ENCODE measurements at places on chromosomes 11 and 22.

DNA sequence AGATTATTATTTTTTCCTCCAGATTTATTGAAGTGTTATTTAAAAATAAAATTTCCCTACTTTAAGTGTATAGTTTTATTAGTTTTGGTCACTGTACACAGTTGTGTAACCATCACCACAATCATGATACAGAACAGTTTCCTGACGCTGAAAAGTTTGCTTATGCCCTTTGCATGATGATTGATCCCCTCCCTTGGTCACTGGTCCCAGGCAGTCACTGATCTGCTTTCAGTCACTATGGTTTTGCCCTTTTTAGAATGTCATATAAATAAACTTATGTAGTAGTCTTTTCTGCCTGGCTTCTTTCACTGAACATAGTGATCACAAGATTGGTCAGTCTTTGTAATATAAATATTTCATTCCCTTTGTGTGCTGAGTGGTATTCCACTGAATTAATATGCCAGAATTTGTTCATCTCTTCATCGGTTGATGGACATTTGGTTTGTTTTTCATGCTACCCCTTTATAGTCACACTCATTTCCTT lies 140.6 kb downstream of the SWAP70 start:
- DNase-seq: no peak

DNA sequence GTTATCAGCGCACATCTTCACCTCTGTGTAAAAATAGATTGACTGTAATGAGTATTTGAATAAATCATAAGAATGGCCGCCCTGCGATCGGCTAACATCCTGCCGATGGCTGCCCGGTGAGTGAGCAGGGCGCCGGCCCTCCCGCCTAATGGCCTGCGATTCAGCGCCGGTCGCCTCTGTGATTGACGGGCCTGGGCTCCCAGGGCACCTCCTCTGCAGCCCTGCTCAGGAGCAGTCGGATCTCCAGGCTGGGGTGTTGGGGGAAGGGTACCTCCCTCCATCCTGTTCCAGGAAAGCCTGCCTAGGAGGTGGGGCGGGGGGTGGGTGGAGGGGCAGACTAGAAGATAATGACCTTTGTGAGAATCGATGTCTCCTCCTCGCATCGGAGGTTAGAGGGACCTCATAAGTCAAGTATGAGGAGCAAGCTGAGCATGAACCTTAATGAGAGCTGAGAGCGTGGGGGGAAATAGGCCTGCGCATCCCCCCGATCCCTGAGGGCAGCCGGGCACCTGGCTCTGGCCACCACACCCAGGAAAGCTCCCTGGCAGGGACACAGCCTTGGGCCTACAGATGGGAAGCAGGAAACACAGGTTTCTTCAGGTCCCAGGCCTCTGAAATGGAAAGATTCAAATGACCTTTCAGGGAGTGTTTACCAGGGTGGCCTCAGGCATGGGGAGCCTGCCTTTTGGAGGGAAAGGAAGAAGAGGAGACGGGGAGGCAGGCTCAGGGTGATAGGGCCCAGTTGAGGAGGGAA lies 71.7 kb downstream of the PKNOX2 start:
- DNase-seq: no peak

- DNase-seq: no peak
Measured at GRCh38 chr22:18133452-18133851, 16.5 kb upstream of the USP18 start.

GRCh38 chr11:74462631-74463030 lies 4.7 kb downstream of the KCNE3 start:
- no peak for DNase-seq

DNA sequence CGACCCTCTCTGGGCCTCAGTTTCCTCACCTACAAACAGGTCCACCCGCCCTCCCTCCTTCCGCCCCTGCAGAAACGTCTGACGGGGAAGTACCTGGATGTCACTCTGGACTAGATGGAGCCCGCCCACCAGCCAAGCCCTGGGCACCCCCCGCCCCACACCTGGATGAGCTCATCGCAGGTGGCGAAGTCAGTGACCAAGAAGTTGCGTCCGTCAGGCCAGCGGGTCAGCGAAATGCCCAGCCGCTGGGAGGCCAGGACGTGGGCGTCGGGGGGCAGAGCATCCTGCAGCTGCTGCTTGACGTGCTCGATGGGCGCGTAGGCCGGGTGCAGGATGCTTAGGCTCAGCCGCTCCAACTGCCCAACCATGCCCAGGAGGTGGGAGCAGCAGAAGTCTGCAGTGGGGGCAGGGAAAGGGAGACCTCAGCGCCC lies 897 bp downstream of the PNPLA5 start:
- no peak for DNase-seq

GRCh38 chr11:31763296-31763695 lies 47.8 kb downstream of the PAX6 start:
- DNase-seq: no peak

- DNase-seq: no peak
Measured at GRCh38 chr11:72378704-72379383, 55.5 kb downstream of the CLPB start.

DNA sequence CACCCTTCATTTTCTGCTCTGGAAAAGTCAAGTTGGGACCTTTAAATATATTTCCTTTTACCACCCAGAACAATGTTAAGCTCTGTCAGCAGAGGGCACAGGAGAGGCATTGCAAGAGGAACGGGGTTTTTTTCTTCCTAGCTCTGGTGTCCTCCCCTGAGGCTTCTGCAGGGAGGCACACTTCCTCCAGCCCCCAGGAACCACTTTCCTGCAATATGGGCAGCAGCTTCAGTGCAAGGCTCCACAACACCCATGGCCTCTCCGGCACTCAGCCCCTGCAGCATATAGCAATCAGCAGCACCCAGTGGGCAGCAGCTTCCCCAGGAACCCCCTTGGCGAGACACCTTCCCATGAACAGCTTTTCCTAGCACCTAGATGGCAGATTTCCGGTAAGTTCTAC lies 101.4 kb downstream of the SYT9 start:
- no peak for DNase-seq

GRCh38 chr11:78659326-78660270 lies 84.9 kb upstream of the NARS2 start:
- no peak for DNase-seq

DNA sequence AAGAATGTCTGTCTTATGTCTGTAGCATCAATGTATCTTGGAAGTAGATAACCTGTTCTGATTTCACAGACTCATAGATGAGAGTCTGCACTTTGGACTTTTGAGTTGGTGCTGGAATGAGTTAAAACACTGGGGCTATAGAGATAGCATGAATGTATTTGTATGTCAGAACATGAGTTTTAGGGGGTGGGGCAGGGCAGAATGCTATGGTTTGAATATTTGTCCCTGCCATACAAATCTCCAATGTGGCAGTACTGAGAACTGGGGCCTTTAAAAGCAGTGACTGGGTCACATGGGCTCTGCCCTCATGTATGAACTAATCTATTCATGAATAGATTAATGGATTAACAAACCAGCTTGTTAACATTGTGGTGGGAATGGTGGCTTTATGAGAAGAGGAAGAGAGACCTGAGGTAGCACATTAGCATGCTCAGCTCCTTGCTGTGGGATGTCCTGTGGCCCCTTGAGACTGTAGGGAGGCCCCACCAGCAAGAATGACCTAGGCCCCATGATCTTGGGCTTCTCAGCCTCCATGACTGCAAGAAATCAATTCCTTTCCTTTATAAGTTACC lies 15.5 kb upstream of the OR52K1 start:
- no peak for DNase-seq

GRCh38 chr11:126476266-126476924 lies 120.9 kb downstream of the ST3GAL4 start:
- DNase-seq: no peak

DNA sequence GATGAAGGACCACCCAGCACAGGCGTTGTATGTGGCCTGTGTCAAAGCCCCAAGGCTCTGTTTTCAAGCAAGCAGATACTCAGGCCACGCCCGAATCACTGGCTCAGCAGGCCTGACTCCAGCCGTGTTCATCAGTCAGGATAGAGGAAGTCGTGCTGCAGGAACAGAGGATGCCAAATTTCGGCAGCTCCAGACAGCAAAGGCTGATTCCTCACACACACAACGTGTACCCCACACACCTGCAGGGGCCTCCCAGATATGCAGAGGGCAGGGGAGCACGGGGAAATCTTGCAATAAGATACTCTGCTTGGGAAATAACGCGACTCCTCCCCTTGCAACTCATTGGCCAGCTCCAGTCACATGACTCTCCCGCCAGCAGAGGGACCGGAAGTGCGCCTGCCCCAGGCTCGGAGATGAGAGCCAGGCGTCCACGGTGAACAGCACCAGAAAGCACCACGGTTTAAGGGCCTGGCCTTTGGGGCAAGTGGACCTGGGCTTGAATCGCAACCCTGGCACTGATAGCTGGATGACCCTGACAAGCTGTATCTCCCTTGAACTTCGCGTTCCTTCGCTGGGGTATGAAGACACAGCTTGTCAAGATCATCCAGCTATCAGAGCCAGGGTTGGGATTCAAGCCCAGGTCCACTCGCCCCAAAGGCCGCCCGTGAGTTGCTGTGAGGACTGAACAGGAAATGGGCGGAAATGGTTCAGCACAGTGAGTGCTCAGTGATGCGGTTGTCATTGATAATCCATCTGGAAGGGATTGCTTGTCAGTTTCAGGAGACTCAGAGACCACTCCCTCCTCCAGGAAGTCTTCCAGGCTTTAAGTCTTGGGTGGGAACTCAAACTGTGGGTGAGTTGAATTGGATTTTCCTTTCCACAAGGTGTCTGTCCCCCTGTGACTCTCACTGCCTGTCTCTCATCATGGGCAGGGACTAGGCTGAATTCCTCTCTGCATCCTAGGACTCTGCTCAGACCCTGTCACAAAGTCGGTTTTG lies 88.5 kb downstream of the MYEOV start:
- DNase-seq: no peak

DNA sequence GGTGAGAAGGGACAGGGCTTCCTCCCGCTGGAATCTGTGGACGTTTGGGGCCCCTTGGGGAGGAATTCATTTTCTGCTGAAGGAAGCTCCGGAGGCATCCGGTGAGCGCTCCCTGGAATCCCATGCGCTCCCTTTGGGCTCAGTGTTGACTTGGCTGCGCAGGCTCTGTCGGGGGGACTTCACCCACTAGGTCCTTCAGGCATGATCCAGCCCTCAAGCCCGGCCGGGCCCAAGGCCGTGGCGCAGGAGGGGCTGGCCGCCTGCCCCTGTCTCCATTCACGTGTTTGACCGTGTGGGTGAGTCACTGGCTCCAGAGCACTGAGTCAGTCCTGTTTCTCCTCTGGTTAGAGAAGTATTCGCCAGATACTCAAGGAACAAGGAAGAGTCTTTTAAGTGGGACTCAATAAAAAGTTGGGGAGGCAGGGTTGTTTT lies 1.4 kb downstream of the CTTN start:
- DNase-seq: no peak

DNA sequence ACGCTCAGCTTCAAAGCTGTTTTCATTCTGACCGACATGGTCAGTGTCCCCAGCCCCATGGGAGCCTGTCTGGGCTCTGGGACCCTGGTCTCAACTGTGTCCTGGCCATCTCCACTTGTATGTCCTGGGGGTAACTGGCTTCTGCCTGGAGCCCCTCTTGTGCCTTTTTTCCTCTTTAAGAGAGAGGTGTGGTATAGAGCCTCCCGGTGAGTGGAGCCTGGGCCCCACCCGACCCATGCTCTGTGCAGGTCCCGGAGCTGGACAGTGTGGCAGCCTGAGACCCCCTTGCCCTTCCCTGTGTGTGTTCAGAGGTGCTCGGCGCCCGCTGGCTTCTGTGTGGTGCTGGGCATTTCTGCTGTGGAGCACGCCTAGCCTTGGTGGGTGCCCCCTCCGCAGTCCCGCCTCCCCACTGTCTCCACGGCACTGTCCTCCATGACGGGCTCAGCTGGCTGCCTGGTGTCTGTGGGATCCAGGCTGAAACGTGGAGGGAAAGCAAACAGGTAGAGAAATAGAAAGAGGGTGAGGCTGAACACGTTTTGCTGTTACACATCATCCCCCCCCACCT lies 74.9 kb downstream of the PARVB start:
- no peak for DNase-seq

DNA sequence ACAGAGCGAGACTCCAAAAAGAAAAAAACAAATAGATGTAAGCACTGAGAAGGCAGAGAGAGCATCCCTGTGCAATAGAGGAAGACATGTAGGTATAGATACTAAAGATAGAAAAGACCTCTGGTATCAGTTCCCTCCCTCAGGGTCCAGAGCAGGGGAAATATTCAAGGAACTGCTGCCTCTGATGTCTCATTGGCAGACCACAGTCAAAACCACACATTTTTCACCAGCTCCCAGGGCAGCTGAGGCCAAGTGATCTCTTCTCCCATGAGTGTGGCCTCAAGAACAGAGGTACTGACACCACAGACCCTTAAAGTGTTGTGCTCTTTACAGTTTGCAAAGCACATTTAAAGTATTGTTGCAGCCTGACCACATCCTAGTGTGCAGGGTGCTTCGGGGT lies 288.5 kb downstream of the NTM start:
- no peak for DNase-seq

DNA sequence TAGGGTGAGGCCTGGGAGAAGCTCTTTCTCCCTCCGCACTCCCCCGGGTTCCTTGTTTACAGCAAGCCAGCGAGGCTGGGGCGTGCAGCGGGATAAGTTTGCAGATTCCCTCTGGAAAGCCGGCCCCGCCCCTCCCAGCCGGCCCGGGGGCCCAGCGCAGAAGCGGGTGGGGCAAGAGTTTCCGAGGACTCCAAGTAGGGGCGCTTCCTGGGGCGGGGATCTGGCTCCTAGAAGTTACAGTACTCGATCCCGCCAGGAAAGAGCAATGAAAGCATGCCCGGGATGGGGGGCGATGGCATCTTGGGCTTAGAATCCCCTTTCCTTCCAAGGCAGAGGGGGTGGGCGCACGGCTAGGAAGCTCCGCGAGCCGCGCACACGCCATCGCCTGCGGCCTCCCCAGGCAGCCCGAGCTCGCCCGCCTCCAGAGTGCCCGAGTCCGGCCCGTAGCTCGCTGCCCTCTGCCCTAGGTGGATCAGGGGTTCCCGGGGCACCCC lies 385 bp downstream of the TST start:
- no peak for DNase-seq

GRCh38 chr11:288478-289397 lies at the start of gene PGGHG:
TSS of gene PGGHG (plus strand) at chr11:289126. CDS start at chr11:289817, 691 bp downstream.
- DNase-seq: no peak

GRCh38 chr11:112195951-112196351 lies 20.6 kb downstream of the BCO2 start:
- DNase-seq: no peak

GRCh38 chr22:28005513-28005912 lies 86.5 kb upstream of the PITPNB start:
- DNase-seq: no peak

DNA sequence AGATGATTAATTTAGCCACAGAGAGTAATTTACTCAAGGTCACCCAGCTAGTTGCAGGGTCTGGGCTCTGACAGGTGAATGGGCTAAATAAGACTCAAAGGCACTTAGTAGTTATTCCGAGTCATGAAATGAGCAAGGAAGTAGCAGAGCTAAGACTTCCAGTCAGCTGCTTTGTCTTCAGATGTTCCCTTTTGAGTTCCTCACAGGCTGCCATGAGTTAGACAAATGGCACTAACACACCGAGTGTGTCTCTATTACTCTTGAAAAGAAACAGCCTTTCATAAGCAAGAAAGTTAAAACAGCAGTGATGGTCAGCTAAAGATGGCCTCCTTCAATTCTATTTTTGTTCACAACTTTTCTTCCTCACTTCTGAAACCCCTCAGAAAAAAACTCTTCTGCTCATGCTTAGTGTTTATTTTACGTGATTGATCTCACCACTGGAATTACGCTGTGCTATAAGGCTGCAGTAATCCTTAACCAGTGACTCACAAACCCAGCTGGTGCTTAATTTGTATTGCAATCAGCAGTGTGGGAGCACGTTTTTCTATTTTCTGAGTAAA lies 389.1 kb downstream of the AASDHPPT start:
- no peak for DNase-seq

- DNase-seq: no peak
Measured at GRCh38 chr11:33861941-33862589, 29.8 kb downstream of the LMO2 start.

Measured in esophagus squamous epithelium (tissue), 5 donors.